ENCODE measurements at places on chromosomes 12 and 14.

DNA sequence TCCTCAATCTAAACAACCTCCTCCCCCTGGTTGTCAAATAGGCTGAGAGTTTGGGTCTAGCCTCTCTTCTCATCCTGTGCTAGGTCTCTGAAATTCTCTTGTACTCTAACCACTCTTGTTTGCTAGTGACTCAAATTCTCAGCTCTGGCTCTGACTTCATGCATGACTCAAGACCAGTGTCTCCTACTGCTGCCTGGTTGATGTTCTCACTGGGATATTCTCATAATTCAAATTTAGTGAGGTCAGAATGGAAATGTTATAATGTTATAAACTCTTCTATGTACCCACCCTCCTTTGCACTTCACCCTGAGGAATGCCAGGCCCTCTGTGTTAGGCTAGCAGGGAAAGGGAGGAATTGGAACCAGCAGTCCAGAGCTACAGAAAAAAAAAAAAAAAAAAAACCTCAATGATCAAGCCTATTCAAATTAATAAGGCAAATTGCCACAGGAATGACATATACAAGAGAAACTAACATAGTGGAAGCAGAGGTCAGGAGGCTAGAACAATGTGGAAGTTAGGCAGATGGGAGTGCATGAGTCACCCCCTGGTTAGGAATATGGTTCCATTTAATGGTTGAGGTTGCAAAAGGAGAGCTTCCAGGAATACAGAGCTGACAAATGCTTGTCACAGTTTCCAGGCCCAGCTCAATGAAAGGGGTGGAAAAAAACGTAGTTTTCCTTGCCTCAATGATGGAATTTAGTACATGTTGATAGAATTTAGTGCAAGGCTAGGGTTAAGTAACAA lies 459.5 kb downstream of the RMST start:
- no peak for DNase-seq

- no peak for DNase-seq
These were observed 116.5 kb downstream of the TTC6 start for GRCh38 chr14:37711831-37712475.

DNA sequence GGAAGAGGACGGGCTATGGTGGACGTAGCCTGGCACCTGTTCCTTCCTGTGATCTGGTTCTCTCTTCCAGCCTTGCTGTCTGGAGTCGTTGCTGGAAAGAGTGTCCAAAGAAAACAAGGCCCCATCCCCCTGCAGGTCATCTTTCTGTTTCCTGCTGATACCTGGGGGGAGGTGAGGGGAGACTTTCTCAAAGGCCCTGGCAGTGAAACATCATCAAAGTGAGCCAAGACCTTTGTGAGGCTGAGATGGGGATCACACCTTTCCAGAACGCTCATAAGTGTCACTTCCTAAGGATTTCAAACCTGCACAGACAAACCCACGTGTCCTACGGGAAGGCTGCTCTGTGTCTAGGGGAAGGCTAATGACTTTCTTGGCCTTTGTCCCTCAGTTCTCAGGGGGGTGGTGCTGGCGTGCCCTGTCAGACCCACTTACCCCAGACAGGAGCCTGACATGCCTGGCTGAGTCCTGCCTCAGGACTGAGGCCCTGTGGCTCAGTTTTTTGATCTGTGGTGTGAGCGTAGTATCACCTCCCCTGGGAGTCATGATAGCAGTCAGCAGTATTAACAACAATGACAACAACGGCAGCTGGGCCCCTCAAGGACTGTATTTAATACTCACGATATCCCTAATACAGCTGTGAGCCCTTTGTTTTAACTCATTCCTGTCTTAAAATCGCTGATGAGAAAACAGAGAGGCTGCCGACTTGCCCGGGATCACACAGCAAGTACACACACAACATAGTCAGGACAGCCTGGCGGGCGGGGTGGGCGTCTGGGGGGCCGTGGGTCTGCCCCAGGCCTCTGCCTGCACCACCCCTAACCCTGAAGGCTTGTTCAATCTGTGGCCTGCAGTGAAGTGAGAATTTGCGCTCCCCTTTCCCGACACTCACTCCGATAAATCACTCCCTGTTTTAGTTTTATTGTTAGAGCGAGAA lies 235.2 kb downstream of the SLC41A2 start:
- no peak for DNase-seq

GRCh38 chr14:65772921-65773574 lies 360.5 kb downstream of the FUT8 start:
- DNase-seq, result no peak

- DNase-seq, result no peak
These were observed 208.2 kb upstream of the RTL1 start for GRCh38 chr14:101111620-101112290.

- no peak for DNase-seq
These were observed 1.1 kb upstream of the MTA1 start for GRCh38 chr14:105418269-105419194.

- no peak for DNase-seq
These were observed 70.1 kb downstream of the SLC6A15 start for GRCh38 chr12:84842406-84843013.

- no peak for DNase-seq
These were observed 1.1 kb downstream of the ABCD4 start for GRCh38 chr14:74301594-74302151.
